ENCODE measurements at places on chromosomes 2 and 18.

GRCh38 chr2:237344942-237345341 is 69.0 kb downstream of the COL6A3 start:
- no peak for DNase-seq

GRCh38 chr2:207448006-207448405 is 81.8 kb upstream of the CREB1 start:
- DNase-seq: peak; percentile 49

GRCh38 chr2:82478641-82479040 is 1980.4 kb downstream of the SUCLG1 start:
- no peak for DNase-seq

DNA sequence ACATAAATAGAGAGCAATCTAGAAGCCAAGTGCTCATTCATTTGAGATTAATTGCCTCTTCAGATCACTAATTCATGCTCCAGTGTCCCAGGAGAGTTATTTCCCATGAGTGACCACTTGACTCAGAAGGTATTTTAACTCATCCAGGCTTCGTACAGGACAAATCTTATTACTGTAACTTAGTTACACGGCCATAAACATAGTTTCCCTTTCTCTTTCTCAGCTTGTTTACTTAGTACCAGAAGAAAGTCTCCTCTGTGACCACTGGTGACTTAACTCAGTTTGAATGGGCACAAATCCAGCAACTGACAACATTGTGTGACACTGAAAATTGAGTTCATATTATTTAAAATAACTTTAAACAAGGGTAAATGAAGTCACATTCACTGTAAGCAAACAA is 25.3 kb downstream of the MMADHC start:
- DNase-seq: no peak

- DNase-seq: no peak
Observed at GRCh38 chr2:229162015-229162414, 109.1 kb downstream of the PID1 start.

DNA sequence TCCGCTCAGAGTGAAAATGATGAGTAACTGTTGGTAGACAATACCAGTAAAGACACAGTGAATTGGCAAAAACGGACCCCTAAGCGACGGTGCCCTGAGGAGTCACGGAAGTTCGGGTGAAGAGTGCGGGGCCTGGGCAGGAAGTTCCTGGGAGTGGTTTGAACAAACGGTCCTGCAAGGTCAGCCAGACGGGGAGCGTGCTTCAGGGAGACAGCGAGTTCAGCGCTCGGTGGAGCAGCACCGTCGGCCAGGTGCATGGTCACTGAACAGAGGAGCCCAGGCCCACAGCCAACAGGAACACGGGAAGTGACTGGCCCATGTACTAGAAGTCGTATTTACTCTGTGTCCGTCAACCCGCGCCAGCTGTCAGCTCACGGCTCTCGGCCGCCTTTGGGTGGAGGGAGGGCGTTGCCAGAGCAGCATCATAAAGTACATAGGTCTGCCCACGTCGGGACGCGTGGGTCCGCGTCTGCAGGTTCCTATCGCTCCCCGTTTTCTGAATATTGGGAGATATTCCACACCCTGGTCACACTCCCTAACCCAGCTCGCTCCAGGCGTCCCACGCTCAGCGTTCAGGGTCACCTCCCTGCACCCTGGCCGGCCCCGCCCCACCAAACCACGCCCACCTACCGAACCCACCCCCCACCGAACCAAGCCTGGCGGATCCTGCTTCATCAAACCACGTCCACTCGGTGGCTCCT is 75.6 kb upstream of the UXS1 start:
- peak; percentile 65 for DNase-seq

GRCh38 chr2:177029901-177030300 is 182.7 kb upstream of the HNRNPA3 start:
- DNase-seq: no peak

- no peak for DNase-seq
Observed at GRCh38 chr2:42132191-42132965, 36.8 kb upstream of the EML4 start.

- peak; percentile 26 for DNase-seq
Observed at GRCh38 chr2:53455094-53455493, 312.5 kb upstream of the CHAC2 start.

DNA sequence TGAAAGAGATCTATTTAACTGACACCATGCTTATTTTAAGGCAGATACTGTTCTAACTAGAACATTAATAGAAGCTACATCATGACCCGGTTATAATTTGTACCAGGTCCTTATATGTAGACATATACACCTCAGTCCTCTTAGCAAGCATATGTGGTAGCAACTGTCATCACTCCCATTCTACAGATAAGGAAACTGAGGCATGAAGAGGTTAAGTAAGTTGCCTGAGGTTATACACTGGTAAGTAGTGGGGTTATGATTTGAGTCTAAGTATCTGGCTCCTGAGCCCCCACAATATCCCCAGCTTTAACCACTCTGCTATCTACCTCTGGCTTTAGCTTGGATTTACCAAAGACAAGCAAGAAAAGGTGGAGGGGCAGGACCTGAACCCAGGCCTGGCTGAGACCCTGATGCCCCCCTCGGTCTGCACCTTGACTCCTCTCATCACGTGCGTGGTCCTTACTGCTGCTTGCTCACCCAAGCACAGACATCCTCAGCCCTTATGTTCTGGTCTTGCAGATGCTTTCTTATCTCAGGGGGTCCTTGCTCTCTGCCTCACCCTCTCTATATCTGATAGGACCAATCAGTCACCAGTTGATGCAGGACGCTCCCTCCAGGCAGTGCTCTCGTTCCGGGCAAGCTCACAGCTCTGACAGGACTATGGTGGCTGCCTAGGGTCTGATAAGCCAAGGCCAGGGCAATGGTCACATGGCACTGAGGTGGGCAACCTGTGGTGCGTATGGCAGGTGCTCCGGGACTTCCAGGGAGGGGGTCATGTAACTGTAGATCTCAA is 4.0 kb downstream of the DYSF start:
- DNase-seq: no peak

GRCh38 chr2:143840601-143841000 is 679.3 kb downstream of the ZEB2 start:
- no peak for DNase-seq

GRCh38 chr2:219125225-219125885 is 35.3 kb downstream of the NHEJ1 start:
- DNase-seq: peak; percentile 64

DNA sequence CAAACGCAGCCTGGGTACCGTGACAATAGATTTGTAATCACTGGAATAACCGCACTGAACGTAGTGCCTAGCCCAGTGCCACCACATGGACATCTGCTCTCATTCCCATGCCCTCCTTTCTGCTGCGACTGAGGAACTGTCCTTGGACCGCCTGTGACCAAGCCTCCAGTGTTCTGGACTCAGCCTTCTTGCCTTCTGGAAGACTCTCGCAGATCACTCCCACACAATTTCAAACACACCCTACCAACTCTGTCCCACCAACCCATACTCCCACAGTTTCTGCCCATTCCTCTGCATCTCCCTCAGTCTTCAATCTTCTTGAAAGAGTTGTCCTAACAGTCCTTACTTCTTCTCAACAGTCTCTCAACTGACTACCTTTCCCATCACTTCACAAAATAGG is 2.1 kb downstream of the RNF149 start:
- peak; percentile 17 for DNase-seq

DNA sequence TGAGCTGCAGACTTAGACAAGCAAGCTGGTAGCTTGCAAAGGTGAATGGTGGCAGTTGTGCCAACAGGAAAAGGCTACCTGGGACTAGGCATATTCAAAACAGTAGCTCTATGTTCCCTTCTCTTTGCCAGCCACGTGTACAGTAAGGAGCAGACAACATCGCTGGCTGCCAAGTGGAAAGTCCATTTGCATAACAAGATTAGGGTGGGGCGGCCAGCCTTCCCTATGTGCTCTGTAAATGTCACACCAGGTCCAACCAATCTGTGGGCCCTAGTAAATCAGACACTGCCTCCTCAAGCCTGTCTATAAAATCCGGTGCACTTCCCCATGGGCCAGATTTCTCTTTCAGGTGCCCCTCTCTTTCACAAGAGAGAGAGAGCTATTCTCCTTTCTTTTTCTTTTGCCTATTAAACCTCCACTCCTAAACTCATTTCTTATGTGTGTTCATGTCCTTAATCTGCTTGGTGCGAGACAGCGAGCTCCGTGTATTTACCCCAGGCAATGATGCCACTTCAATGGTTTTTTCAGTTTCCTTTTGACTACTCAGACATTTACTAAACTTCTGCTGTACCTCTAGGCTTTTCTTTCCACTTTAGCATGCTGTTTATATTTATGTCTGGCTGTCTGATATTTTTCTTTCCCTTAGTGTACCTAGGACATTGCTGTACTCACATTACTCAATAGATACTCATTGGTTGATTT is 297.4 kb upstream of the GCFC2 start:
- no peak for DNase-seq

DNA sequence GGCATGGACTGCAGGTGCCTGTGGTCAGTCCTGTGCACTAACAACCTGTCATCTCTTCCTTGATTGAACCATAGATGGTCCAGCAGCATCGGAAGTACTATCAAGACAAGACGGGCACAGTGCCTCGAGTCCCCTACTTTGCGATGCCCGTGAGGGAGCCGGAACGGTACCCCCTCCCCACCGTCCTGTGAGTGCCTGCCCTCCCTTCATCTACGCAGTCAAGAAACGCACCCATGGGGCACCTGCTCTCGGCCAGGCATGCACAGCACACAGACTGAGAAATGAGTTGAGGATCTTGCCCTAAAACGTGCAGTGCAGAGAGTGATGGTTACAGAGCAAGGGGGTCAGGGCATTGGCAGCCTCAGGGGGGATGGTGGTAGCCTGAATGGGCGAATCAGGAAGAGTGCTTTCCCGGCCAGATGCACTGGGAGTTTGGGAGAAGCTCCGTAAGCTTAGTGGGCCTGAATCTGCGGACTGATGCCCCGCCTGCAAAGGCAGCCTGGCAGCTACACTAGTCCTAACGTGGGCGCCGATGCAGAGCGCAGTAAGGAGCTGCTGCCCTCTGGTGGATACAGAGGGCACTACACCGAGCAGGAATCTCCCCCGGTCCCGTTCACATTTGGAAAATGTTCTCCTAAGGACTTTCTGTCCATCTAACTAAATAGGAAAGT is 63.6 kb downstream of the CIB4 start:
- peak; percentile 39 for DNase-seq

- no peak for DNase-seq
Observed at GRCh38 chr18:44507729-44508325, 172.9 kb upstream of the SETBP1 start.

DNA sequence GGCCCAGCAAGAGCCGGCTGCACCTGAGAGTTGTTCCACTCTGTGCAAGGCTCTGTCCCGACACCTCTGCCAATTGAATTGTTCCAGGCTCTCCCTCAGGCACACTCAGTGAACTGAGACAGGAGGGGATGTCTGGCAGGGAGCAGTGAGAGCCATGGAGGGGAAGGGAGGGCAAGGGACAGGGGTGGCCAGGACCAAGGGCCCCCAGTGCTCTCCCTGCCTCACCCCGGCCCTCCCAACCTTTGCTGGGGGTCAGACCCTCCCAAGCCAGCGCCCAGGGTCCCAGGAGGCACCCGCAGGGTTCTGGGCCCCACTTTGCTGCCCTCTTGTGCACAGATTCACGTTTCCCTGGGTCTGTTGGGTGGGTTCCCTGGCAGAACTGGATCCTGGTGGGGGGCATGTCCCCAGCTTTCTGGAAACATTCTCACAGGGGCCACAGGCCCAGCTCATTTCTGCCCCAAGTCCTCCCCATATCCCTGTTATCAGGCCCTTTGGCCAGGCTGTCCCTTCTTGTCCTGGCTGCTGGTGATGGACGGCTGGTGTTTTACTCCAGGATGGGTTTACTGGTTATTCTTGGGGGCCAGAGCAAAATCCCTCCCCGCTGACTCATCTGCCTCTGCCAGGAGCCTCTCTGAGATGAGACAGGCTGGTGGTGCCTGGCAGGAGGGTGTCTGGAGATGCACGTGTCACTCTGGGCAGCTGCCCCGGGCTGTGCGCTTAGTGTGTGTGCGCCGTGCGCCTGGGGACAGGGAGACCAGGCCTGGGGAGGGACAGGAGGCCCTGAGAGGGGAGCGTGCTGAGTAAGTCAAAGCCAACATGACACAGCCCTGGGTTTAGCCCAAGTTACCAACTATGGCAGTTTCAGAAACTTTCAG is 136.5 kb upstream of the CTDP1 start:
- no peak for DNase-seq

DNA sequence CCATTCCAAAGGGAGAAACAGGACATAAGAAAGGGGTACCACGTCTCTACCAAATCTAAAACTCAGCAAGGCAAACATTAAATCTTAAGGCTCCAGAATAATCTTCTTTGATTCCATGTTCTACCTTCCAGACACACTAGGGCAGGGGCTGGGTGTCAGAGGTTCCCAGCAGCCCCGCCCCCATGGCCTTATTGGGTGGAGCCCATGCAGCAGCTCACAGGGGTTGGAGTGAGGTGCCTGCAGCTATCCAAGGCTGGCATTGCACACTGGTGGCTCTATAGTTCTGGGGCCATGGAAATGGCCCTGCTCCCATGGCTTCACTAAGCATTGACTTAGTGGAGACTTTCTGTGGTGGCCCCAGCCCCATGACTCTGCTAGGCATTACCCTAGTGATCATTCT is 14.9 kb upstream of the OSR1 start:
- no peak for DNase-seq

DNA sequence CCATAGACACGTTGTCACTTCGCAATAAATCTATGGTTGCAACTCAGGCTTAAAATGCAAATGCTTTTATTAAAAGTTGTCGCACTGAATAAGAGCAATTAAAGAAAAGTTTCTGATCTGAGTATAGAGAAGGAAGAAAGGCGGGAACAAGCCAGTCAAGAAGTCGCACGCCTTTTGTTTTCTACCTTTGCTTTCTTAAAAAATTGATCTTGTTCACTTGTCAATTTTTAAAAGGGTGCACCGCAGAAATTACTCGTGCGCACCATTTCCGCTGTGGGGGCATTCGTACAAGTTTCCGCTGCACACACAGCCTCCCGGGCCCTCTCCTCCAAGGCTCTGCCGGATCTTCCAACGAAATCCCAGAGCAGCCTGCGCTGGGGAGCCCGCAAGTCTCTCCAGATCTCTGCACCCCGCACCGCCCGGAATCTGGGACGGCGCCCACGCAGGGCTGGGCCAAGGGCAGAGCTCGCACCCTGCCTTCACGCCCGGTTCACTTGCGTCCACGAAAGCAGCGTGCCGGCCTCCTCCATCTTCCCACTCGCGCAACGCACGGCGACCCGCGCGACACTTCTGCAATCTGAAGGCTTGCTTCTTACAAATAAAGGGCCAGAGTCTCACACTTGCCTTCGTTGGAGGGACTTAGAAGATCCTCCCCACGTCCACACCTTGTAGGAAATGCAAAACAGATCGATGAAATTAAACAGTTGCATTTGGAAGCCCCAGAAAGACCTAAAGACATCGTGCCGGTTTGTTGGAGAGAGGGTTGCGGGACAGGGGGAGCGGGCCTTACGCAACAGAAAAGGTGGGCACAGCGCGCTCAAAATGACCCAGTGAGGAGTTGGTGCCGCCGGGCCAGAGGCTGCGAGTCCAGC is 2.6 kb upstream of the SALL3 start:
- DNase-seq: no peak

DNA sequence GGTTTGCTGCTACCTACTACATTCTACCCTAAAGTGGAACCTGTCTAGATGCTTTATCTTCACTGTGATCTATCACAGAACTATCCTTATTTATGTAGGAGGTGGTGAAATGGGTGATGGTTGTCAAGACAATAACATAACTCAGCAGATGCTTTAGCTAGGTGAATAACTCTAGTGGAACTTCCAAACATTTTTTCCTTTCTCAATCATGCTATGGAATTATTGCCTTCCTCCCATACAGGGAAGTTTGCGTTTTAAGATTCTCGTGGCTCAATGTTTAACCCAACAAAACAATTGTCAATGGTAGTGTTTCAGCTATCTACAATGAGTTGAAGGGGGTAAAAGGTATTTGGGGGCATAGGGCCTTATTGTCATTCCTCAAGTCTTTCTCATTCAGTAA is 82.6 kb upstream of the GLI2 start:
- DNase-seq: no peak

GRCh38 chr2:65319072-65319673 is 91.5 kb downstream of the ACTR2 start:
- no peak for DNase-seq

All from bronchial epithelial cell (primary cell).